Activated CD4-positive, alpha-beta memory T cell treated with anti-CD3 and anti-CD28 coated beads for 36 hours (primary cell): ENCODE measurements at places on chromosomes 13 and 19. TPM values are rescaled to one million over a fixed set of nuclear protein-coding genes. Genes with fewer than 3 reads are reported as not detected.

DNA sequence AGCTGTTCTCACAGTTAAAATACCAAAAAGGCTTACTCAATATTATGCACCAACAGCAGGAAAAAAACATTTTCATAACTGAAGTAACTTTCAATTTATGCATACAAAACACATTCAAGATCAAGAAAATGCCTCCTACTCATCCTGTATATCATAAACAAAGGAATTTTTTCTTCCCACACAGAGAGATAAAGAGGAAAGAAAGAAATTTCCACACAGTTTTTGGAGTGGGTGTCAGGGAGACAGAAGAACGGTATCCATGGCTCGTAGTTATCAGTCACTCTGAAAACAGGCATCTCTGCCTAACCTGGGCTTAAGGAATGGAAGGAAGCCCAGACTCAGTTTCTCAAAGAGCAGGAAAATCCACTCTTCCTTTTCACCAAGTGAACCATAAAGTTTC, 92.4 kb upstream of the SIAH3 start:
- no peak for DNase-seq

DNA sequence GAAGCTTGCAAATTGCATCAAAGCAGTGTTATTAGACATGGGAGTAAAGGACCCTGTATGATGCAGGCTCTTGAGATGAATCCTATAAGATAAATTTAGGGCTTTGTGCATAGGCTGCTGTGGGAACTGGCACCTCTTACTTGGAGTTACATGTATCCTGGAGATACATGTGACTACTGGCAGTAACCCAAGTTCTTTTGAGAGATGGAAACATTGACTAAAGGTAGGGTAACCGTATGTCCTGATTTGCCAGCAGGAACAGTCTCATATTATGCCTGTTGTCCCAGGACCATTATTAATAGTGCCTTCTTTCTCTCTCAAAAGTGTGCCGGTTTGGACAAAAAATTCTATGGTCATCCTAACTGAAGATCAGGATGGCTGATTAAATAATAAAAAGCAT, 195.4 kb downstream of the LACC1 start:
- DNase-seq = no peak

Gene KLK14
- 0.61 TPM for total RNA-seq

Gene IFNL4
- total RNA-seq = not detected

Gene LNX2
- total RNA-seq = 5.0 TPM

GRCh38 chr13:23903906-23904280, 6.6 kb upstream of the C1QTNF9B start:
- no peak for DNase-seq
